Stimulated activated CD4-positive, alpha-beta T cell treated with anti-CD3 and anti-CD28 coated beads, Interleukin-2, amount 100 ng/mL, for 4 hours (primary cell): ENCODE measurements at places on chromosomes 5 and 9.

- no peak for DNase-seq
Observed at GRCh38 chr5:156174225-156174624, 152.7 kb upstream of the SGCD start.

GRCh38 chr9:117072216-117072615, 342.6 kb downstream of the ASTN2 start:
- DNase-seq = no peak

GRCh38 chr5:173806270-173807035, 81.7 kb upstream of the CPEB4 start:
- no peak for DNase-seq

DNA sequence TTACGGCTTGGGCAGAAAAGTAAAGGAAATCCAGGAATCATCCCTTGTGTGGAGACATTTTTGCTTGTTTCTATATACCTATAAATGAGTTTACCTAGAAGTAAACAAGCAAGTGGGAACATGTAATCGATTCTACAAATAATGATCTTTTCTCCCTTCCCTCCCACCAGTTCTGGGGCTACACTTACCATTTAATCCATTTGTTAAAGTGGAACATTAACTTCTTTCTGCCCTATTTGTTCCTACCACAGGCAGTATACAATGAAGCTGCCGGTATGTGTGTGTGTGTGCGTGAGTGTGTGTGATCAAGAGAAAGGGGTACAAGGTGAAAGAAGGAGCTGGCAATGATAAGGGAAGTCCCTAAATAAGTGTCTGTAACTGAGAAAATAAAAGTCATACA, 26.4 kb upstream of the ELL2 start:
- DNase-seq = no peak

GRCh38 chr5:154829589-154830218, 20.7 kb downstream of the FAXDC2 start:
- peak; percentile 7 for DNase-seq
